ENCODE measurements at places on chromosomes 11 and 22.

GRCh38 chr11:2777871-2778629 is 78.3 kb upstream of the KCNQ1OT1 start:
- DNase-seq = no peak

DNA sequence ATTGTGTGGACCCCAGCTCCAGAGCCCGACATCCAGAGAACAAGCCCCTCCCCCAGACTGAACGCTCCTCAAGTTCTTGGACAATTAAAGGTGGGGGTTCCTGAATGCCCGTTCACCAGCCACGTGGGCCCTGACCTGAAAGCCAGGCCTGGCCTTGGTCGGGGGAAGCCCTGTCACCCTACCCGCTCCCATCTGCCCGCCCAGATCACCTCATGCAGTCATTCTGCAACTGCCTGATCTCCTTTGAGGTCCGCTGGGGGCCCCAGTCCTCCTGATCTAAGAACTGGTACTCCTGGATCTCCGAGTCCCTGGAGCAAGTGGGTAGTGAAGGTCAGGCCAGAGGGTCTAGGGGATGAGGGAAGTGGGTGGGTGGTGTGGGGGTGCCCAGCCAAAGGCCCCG is 9.1 kb upstream of the NAALADL1 start:
- no peak for DNase-seq

DNA sequence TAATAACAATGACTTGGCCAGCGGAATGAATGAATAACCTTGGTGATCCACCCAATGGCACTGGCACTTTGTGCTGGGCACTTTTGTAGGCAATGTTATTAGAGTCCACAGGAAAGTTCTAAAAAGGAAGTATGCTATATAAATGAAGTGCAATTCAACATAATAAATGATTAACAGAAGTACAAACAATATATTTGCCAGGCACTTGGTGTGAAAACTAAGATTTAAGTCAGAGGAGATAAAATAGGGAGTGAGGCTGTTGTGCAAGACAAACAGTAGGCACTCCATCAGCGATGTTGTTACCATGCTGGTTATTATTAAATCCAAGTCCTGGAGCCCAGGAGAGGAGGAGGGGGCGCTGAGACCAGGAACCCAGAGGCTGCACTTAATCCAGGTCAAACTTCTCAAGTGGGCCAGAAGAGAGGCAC is 173.8 kb downstream of the LARGE1 start:
- DNase-seq = no peak

GRCh38 chr11:69444381-69445130 is 36.9 kb upstream of the LINC01488 start:
- peak; percentile 89 for DNase-seq

GRCh38 chr22:32206774-32207758 is 2.2 kb upstream of the RFPL2 start:
- peak; percentile 3 for DNase-seq

- no peak for DNase-seq
Observed at GRCh38 chr11:2577031-2577990, 122.5 kb downstream of the KCNQ1OT1 start.

- no peak for DNase-seq
Observed at GRCh38 chr22:22079404-22080148, 97.0 kb upstream of the TOP3B start.

DNA sequence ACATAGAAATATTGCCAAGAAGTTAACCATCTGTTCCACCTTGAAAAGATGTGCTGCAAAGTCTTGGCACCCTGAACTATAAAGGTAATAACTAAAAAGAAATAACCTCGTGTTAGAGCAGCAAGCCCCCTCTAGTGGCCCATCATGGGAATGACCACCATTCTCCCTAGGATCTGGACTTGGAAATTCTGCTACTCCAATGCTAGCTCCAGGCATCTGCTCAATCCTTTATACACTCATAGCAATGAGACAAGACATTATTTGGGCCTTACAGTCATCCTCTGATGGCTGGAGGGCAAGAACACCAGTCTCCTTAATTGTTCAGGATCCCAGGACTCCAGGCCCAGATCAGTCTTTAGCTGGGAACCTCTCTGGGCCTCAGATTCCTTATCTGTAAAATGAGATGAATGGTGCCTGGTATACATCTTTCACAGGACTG is 76.0 kb downstream of the CWC15 start:
- peak; percentile 39 for DNase-seq

DNA sequence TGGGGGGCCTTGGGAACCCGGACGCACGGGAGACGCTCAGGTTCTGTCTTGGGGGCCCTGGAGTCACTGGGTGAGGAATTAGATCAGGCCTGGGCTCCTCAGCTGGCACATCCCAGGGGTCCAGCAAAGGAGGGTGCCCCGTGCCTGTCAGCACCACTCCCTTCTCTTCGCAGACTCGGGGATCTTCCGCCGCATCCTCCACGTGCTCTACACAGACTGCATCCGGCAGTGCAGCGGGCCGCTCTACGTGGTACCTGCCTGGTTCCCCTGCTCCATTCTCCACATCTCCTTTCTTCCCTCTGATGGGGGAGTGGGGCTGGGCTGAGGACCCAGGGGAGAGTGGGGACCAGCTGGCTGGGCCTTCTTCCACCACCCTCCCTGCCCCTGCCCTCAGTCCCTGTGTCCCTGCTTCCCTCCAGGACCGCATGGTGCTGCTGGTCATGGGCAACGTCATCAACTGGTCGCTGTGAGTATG is 6.7 kb upstream of the TAGLN start:
- no peak for DNase-seq

- DNase-seq = peak; percentile 29
Observed at GRCh38 chr11:26896719-26897118, 97.2 kb upstream of the FIBIN start.

GRCh38 chr22:28180804-28181731 is 262.0 kb upstream of the PITPNB start:
- peak; percentile 79 for DNase-seq

- no peak for DNase-seq
Observed at GRCh38 chr11:11755871-11756270, 85.9 kb upstream of the USP47 start.

- peak; percentile 76 for DNase-seq
Observed at GRCh38 chr11:110086892-110087309, 6.3 kb upstream of the ZC3H12C start.

DNA sequence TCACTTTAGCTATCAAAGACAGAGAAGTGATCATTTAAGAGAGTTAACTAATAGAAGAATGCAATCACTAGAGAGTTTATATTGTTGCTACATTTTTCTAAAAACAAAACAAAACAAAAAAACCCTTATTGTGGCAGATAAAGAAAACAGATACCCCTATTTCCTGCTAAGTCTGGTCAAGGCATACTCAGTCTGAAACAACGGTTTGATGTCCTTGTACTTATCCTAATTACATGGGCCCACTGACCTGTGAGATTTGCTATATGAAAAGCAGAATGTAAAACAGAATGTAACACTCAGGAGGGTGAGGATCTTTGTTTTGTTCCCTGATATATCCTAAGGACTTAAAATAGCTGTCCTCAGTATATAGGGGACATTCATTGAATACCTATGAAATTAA is 24.6 kb downstream of the MAML2 start:
- no peak for DNase-seq

- no peak for DNase-seq
Observed at GRCh38 chr22:30591191-30591587, 521 bp downstream of the PES1 start.

DNA sequence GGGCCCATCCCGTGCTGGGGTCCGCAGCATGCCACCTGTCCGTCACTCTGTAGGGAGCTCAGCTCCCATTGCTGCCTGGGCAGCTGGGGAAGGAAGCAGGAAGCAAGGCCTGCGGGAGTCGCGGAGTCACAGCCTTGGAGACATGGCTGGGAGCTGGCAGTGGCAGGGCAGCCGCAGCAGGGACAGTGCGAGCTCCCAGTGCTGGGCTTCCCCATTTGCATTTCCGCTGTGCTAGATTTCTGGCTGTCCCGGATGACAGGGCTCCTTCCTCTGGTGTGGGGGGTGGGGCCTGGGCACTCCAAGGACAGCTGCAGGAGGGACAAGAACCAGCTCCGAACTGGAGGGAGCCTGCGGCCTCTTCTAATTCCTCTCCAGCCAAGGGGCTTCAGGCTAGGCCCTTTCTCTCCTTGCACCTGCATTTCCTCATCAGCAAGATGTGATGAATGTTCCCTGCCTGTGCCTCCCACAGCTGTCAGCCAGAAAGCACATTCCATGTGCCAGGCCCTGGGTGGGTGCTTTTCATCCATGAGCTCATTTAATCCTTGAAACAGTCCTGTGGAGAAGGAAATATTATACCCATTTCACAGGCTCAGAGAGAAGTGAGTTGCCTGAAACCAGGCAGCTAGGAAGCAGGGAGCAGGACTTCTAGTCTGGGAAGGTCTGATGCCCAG is 48.0 kb downstream of the MYO7A start:
- DNase-seq = no peak

GRCh38 chr11:134819041-134819440 is 407.0 kb upstream of the B3GAT1 start:
- no peak for DNase-seq

GRCh38 chr22:49263101-49263500 is 564.6 kb downstream of the BRD1 start:
- DNase-seq = no peak

- DNase-seq = no peak
Observed at GRCh38 chr22:31526270-31526669, 29.9 kb downstream of the SFI1 start.

GRCh38 chr11:134504146-134504905 is 92.3 kb upstream of the B3GAT1 start:
- DNase-seq = no peak

DNA sequence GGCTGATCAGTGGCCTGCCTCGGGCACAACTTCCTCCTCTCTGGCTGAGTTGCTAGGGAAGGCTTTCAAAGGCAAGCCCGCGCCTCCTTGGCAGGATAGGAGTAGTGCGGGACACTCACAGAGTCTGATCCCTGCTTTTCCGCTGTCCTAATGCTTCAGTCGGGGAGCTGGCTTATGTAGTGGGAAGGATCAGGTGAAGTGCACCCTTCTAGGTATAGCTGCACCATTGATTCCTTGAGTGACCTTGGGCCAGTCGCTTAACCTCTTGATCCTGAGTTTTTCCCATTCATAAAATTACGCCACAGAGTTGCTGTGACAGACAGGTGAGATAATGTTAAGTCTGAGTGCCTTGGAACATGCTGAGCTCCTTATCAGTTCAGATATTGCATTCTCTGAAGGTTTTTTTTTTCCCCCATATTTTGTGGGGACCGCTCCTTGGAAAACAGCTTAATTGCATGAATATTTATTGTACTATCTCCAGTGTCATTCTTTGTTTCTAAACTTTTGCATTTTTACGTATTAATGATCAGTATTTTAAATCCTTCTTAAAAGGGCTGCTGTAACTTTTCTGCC is 961 bp downstream of the IPO7 start:
- no peak for DNase-seq

- DNase-seq = peak; percentile 20
Observed at GRCh38 chr11:77039491-77040400, 5.5 kb downstream of the B3GNT6 start.

GRCh38 chr11:83249972-83250593 is 36.1 kb downstream of the CCDC90B start:
- DNase-seq = peak; percentile 47

DNA sequence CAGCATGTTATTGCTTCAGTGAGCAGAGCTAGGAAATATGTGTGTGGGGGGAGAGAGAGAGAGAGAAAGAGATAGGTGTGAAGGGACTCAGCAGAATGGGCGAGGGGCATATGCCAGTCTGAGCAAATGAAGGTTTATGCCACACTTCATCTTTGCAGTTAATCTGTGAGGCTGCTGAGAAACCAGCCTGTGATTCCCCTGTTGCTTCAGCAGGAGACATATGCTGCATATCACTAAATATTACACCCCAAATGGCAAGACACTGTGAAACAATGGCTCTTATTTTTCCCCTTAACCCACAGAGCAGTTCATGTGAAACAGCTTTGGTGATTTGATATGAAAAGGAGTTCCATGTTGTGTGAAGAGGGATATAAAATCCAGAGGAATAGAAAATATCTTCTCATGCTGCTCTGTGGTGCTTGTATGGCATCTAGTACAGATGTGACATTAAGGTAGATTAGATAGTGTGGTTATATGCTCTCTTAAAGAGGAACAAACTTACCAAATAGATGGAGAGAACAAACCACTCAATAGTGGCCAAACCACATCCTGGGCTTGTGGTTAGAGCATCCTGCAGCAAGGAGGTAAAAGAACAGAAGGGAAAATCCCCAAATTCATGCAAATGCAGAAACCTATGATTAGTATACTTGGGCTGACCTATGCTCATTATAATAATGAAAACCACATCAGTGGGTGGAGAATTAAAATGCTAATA is 864.2 kb downstream of the FAM181B start:
- DNase-seq = peak; percentile 47

DNA sequence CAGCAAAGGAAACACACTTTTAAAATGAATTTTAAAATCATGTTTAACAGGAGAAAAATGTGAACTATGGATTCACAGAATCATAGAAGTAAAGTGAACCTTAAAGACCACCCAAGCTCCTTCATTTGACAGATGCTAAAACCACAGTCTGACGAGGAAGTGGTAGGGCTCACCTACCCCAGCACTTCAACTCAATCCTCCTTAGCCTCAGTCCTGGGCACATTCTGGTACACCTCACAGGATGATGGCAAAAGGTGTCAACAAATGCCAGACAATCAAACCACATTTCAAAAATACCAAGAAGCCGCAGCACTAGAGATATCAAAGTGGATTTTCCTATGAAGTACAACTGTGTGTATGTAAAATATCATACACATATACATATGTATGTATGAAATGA is 43.1 kb downstream of the PITPNB start:
- no peak for DNase-seq

DNA sequence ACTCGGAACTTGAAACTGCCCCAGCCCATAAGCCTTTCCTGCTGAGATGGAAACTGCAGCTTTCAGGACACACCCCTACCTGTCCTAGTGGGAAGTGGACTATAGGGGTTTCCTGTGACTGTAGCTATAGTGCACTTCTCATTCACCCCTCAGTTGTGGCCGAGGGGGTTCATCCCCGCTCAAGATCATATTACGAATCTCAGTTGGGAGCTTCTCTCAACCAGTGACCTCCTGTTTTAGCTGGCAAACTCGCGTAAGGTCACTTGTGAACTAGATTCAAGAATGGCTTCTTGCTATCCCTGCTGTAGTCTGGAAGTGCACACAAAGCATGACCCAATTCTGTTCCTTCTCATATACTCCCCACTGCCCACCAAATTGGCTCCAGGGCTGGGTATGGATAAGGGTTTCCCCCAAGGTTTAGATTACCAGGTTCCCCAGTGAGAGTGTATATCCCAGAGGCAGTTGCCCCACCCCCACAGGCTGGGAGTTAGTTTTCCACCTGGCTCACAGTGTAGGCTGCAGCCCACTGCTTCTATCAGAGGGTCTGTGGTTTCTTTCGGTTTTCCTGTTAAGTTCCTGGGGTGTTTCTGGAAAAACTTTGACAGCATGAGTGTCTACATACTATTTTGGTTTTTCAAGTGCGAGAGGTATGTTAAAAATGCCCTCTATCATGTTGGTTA is 812.9 kb downstream of the JRKL start:
- DNase-seq = no peak

GRCh38 chr11:111521135-111521534 is 6.6 kb downstream of the HOATZ start:
- no peak for DNase-seq

DNA sequence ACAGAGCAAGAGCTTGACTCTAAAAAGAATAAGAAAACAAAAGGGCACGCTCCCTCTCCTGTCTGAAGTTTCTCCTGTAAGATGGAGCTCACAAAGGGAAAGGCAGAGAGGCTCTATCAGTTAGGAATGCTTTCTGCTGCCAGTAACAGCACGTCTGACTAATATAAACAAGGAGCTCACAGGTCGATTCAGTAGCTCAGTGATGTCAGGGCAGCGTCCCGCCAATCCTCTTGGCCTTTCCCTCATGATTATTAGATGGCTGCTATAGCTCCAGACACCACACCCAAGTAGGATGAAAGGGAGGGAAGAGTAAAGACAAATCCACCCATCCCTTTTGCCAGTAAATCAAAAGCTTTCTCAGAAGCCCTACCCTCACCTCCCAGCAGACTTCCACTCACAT is 51.3 kb upstream of the HMGXB4 start:
- DNase-seq = peak; percentile 10
